ENCODE measurements at places on chromosomes 3 and 15.

- DNase-seq, result no peak
These were observed 2.6 kb downstream of the LIPC start for GRCh38 chr15:58434334-58434875.

- DNase-seq, result no peak
These were observed 81.8 kb downstream of the MINAR1 start for GRCh38 chr15:79513940-79514339.

- DNase-seq, result no peak
These were observed 66.6 kb downstream of the PROS1 start for GRCh38 chr3:93907132-93907531.

DNA sequence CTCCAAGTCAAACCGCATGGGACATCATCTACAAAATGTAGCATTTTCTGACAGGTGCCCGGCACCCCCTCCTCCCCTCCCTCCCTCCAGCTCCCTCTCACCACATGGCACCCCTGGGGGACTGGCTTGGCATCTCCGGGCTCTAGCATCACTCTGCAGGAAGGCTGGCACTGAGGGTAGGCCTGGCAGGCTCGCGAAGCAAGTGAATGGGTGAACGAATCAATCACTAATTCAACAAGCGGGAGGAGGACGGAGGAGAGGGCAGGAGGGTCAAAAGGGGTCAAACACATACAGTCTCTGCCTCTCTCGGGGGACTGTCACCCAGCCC, 155.7 kb downstream of the NUP210 start:
- no peak for DNase-seq

DNA sequence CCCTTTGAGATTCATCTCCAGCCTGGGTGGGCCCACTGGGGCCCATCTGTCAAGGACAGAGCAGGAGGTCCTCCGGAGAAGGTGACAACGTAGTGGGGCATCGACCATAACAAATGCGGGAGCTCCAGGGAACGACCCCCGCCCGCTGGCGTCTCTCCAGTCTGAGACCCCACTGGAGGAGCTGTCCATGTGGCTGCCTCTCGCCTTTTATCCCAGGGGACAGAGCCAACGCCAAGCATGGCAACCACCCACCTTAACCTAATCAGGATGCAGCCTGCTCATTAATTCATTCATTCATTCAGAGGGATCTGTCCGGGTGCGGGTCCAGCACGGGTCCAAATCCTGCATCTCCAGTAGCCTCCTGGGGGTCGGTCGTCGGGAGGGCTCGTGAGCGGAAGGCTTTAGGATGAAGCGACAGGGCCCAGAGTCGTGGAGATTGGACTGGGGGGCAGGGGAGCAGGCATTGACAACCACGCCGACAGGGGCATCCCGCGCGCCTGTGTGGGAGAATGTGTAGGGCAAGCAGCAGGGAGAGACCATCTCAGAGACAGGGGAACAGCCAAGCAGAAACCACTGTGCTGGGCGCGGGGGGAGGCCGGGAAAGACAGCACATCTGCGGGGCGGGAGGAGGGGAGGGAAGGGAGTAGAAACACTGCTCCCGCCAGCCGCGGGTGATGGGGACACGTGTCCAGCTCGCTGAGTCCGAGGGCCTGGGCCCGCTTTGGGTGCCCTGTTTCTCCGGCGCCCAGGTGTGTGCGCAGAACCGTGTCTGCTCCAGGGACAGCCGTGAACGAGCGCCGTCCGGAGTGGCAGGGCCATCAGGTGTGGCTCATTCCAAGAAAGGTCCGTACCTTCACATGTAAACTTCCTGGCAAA, 1.9 kb downstream of the PIGZ start:
- no peak for DNase-seq

DNA sequence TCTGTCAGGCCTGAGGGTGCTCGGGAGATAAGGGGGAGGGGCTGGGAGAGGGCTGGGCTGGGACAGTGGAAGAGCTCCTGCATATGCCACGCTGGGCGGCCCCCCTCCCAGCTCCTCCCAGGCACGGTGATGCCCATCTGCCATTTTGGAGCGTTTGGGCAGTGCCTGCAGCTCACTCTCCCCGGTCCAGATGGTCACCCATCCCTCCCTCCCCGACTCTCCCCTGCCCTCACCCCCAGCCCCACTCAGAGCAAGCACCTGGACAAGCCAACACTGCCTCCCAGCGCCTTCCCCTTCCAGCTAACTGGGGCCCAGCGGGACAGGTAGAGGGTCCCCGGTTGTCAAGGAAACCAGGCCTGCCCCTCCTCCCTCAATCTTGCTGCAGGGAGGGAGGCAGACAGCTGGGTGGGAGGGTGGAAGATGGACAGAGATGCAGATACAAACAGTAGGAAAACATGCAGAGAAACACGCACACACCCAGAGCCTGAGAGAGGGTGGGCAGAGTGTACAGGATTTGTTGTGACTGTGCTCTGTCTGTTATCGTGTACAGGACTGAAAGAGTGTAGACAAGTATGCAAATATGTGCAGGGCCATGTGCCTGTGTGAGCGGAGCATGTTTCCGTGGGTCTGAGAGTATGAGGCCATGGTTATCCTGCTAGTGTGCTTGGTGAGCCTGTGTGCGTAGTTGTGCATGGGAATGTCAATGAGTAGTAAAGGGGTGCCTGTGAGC, 17.5 kb upstream of the CORO2B start:
- no peak for DNase-seq

DNA sequence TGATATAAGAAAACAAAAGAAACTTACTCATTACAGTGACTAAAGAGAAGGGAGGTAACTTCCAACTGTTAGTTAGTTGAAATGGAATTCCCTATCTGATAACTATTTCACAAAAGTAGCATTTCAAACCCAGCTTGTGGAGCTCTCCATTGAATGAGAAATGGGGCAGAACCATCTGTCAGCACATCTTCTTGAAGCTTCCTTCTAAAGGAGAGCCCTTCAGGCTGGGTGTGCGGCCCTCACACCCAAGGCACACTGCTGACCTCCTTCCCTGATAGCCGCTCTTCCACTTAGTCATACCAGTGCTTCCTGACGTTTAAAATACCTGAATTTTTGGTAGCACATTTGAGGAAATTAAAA, 28.1 kb upstream of the VEPH1 start:
- no peak for DNase-seq

DNA sequence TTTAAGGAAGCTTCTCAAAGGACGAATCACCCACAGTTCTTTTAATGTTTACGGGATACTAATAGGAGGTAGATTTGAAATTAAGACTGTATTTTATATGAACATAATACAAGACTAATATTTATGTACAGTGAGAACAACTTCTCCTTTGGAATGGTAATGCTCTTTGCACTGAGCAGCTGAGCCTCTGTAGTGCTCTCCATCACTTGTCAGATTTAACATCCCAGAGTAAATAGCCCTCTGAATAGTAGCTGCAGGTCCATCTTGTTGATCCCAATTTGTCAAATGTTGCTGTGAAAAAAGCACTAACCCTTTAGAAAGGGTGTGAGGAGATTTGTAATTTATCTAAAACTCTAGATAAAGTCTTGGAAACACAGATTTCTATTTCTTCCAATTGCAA, 351.4 kb upstream of the KCNMB2 start:
- DNase-seq, result no peak

DNA sequence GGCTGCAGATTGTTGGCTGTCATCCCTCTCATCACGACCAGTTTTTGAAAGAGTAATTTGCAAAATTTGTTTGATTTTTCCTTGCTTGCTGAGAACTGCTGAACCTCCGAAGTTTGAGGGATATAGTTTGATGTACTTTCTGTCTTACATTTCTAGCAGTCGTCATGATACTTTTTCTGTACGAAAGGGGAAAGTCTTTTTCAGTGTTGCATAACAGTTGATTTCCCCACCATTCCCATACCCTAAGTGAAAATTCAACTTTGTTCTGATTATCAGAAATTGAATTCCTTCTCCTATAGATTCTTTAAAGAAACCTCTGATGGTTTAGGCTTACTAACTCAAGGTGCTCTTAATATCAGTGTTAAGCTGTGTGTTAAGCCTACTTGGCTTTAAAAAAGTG, 1.6 kb downstream of the PDE8A start:
- DNase-seq, result no peak

DNA sequence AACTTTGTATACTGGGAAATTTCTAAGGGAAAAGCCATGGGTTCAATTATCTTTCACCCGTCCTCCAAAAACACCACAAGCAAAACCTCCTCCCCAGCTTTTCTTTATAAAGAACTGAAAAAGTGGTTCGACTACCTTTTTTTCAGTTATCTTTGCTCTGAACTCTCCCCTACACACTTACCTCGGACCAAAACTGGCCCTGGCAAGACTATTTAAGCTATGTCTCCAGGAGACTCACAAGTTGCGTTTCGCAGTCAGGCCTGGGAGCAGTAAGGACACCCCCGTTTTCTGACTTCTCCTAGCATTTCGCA, 645 bp downstream of the COPS2 start:
- DNase-seq, result no peak

DNA sequence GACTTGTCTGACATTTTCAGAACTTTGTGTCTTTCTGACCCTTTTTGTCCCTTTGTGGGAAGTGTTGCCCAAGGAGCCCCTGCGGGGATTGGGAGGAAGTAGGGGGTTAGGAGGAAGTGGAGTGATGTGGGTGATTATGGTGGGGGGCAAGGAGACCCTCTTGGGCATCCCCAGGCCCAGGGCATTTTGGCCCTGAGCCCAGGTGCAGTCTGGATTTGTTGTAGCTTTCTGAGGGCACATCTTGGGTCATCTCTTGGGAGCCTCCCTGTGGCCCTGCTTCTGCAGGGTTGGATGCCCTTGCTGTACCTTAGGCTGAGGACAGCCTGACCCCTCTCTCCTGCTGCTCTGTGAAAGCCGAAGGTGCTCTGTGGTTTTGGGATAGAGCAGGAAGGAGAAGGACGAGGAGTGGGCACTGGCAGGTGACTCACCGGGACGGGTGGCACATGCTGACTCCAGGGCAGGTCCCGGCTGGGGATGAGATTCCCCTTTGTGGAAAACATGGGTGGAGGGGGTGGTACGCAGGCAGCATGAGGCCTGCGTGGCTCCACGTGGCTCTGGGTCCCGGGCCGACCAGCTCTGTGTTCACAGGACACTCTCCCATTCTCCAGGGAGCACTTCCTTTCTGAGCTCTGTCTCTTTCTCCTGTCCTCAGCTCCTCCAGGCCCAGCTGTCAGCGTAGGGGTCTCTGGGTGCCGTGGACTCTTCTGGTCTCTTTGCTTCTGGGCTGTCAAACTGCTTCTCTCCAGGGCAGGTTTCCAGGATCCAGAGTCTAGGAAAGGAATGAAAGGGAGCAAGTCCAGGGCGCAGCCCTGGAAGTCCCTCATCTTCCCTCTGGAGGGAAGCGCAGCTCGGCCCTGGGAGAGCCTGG, 11.8 kb downstream of the CD276 start:
- DNase-seq, result no peak

DNA sequence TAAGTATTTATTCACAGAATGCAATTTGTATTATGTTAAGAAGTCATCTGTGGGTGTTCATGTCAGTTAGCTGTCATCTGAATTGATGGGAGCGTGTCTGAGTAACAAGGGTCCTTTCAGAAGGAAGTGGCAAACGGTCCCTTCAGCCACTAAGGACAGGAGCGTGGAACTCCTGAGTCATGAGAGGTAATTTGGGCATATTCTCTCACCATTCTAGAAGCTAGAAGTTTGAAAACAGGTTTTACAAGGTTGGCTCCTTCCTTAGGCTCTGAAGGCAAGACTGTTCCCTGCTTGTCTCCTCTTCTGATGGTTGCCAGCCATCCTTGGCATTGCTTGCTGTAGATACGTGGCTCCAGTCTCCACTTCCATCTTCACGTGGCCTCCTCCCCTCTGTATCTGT, 19.7 kb downstream of the ABHD2 start:
- DNase-seq, result no peak

GRCh38 chr3:138344754-138345153, 3.6 kb upstream of the MRAS start:
- DNase-seq, result no peak

GRCh38 chr15:90402767-90403166, 14.7 kb downstream of the IQGAP1 start:
- DNase-seq, result no peak

GRCh38 chr15:70008697-70009290, 88.9 kb downstream of the TLE3 start:
- DNase-seq, result no peak

Data from GM12892 (cell line).